NCI-H460 (cell line): ENCODE measurements at places on chromosomes 1 and 21. TPM values are rescaled to one million over a fixed set of nuclear protein-coding genes. Genes with fewer than 3 reads are reported as not detected.
A peak's percentile ranks its signal among the peaks of the same experiment; 100 is the strongest.

GRCh38 chr1:173474097-173474779 is 2.9 kb upstream of the PRDX6 start:
- no peak for DNase-seq

GRCh38 chr1:1013922-1014648 is 788 bp downstream of the ISG15 start:
- DNase-seq = no peak

GRCh38 chr21:46550116-46550941 is 54.6 kb downstream of the S100B start:
- DNase-seq = no peak

DNA sequence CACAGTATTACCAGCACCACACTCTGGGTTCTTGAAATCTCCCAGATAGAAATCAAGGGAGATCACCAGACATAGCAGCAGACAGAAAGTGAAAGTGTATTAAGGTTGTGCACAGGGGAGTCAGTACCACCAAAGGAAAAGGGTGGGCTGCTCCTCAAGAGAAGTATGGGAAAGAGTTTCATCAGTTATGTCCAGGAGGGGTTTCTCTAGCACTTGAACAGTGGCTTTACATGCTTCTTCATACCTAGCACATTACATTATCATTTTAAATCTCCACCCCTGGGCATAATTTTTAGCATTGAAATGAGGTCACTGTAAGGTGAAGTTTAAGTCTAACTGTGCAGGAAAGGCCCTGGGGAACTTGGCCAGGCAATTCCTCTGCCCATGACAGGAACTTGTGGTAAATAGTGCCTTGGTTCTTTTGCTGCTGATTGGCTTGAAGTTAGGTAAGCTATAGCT is 601.0 kb downstream of the NUF2 start:
- DNase-seq = no peak

Gene ADAMTSL4
- total RNA-seq = 5.7 and 5.8 TPM in 2 replicates

DNA sequence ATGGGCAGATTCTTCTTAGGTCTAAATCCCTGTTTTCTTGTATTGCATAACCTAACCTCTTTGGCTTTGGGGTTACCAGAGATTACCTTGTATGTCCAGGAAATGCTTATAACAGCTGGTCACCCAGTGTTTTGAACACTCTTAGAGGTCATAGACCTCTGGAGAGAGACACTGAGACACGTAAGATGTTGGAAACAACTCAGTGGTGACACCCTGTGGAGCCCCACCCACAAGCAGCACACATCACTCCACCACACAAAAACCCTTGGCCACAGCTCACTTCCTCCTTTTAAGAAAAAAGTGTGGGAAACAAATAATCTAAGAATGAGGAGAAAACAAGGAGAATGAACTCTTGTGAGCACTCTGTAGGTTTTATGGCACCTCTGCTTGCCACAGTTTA is 26.3 kb upstream of the CYP4B1 start:
- DNase-seq = no peak

GRCh38 chr1:201310986-201311355 is 27.7 kb downstream of the PKP1 start:
- DNase-seq = no peak

Gene DMBX1
- 0.09 TPM in 1 of 2 replicates, not detected in the other for total RNA-seq

Gene GBP6
- total RNA-seq = not detected in 2 replicates

DNA sequence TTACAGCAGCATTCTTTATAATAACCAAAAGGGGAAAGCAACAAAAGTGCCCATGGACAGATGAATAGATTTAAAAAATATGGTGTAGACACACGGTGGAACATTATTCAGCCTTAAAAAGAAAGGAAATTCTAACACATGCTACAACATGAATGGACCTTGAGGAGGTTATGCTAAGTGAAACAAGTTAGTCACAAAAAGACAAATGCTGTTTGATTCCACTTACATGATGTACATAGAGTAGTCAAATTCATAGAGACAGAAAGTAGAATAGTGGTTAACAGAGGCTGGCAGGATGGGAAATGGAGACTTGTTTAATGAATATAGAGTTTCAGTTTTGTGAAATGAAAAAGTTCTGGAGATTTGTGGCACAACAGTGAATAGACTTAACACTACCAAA is 151.4 kb downstream of the CYYR1 start:
- DNase-seq = no peak

- DNase-seq = no peak
Observed at GRCh38 chr1:245687152-245687635, 532.4 kb downstream of the KIF26B start.

DNA sequence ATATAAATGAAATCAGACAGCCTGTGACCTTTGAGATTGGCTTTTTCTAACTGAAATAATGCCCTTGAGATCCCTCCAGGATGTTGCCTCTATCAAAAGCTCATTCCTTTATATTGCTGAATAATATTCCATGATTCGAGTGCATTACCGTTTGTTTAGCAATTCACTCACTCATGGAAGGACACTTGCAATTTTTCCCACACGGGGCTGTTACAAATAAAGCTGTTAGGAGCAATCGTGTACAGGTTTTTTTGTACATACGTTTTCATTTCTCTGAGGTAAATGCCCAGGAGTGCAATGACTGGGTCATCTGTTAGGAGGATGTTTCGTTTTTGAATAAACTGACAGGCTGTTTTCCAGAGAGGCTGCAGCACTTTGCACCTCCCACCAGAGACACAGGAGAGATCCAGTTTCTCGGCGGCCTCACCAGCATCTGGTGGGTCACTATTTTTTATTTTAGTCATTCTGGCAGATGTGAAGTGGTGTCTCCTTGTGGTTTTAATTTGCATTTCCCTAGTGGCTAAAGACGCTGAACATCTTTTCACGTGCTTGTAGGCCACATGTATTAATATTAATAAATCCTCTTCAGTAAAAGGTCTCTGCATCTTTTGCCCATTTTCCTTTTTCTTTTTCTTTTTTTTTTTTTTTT is 11.0 kb downstream of the PRDM15 start:
- no peak for DNase-seq

DNA sequence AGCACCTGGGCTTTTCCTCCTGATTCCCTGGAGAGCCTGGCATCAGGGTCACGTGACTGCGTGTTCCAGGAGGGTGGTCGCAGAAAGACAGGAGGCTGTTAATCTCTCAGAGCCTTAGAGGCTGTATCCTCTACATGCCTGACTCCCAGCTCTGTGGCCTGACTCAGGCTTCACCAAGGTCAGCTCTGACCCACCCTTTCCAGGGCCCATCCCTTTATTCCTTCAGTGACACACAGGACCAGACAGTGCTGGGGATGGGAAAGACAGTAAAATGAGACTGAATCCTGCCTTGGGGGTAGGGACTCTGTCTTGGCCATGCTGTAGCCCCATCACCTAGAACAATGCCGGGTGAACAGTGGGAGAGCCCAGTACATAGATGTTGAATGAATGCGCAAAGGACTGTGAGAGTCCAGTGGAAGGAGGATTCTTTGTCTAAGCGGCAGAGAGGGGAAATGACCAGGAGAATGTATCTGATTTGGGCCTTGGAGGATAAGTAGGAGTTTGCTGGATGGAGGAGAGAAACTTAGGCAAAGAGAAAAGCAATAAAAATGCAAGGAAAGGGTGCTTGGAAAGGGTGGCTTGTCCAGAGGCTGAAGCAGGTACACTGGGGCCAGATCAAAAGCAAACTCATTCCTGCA is 33.0 kb downstream of the EPHX1 start:
- DNase-seq = no peak

- no peak for DNase-seq
Observed at GRCh38 chr1:182227864-182228547, 163.6 kb downstream of the GLUL start.

- peak; percentile 8 for DNase-seq
Observed at GRCh38 chr1:233368106-233368788, 40.7 kb downstream of the MAP3K21 start.

GRCh38 chr1:16724718-16725438 is 15.4 kb upstream of the RNU1-4 start:
- DNase-seq = no peak

DNA sequence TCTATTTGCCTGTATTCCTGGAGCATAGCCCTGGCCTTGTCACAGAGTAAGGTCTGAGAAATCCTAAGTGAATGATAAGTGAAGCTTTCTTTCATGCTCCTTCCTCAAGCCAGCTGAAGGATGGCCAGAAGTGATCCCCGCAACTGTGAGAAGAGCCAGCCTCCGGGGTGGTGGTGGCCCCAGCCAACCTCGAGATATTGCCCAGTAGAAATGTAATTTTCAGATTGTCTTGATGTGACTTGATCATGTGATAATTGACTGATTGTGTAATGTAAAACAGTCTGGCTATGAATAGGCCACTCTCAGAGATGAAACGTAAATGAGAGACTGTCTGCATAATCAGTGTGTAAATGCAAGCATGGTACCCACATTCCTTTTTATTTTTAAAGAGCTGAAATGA is 242.4 kb upstream of the CAMK1G start:
- no peak for DNase-seq

GRCh38 chr1:204758601-204759000 is 73.1 kb upstream of the LRRN2 start:
- no peak for DNase-seq

DNA sequence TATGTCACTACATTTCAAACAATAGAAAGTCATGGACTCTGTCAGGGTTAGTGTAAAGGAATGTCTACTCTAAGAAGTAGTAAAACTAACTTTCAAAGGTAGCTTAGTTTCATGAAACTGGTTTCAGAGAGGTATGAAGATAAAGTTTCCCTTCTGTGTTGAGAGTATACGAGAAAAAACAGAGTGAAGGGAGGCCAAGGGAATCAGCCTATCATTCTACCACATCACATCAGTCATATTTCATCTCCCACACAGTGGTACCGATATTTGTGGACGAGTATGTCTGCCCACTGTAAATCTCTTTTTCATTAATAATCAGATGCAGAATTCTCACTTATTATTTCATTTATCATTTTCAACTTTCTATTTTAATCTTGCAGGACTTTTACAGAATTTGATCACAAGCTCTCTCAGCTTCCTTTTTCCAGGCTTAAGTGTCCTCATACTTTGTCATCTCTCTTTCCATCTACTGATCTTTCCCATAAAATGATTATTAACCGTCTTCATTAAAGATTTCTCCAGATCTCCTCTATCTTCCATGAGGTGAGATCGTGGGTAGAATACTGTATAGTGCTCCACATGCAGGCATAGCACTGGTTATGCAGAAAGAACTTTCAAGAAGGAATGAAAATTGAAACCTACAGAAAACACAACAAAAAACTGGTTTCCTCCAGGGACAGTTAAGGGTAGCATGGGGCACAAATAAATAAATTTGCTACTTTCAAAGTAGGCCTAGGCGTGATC is 11.5 kb upstream of the IFI16 start:
- no peak for DNase-seq

Gene SYPL2
- total RNA-seq = 0.05 TPM in 1 of 2 replicates, not detected in the other

Gene ARHGAP30
- 0.45 TPM in 1 of 2 replicates, not detected in the other for total RNA-seq

GRCh38 chr1:11736746-11737639 is 1.1 kb downstream of the AGTRAP start:
- DNase-seq = no peak

Gene S1PR1
- total RNA-seq = not detected in 2 replicates

Gene ZMYND12
- 0.29 and 0.32 TPM in 2 replicates for total RNA-seq

DNA sequence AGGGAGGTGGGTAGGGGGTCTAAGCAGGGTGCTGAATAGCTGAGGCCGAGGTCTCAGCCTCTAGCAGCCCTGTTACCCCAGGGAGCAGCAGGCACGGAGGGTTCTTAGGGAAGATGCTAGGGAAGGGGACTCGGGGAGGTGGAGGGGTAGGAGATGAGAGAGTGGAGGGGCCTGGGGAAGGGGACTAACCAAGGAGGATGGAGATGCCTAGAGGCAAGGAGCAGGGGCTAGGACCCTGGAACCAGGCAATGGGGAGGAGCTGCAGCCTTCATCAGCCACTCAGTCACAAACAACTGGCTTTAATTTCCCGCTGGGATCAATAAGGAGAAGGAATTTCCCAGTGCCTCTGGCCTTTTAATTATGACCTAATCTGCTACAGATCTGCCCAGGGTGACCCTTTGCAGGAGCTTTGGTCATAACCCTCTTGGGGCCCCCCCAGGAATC is 2.9 kb upstream of the CRABP2 start:
- no peak for DNase-seq

DNA sequence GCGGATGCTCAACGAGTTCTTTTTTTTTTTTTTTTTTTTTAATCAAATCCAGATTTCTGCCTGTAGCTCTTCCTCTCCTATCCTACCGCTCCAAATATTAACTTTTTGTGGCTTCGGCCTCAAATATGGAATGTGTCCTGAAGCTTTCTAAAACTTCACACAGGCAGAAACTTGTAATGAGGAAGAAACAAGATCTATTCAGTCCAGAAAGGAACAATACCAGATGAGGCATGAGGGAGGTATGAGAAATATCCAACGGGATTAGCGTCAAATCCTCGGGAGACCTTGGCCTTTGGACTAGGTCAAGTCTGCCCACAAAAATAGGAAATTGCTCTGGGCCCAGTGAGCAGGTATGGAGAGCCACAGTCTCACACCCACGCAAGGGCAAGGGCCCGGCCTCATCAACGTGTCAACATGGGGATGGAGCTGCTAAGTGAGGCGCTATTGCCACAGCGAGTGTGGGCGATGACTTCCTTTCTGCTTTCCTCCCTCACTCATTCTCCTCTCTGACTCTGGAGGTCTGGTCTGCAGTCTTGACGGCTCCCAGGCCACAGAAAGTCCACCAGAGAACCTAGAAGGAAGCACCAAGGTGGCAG is 66.6 kb downstream of the BCAR3 start:
- DNase-seq = no peak

DNA sequence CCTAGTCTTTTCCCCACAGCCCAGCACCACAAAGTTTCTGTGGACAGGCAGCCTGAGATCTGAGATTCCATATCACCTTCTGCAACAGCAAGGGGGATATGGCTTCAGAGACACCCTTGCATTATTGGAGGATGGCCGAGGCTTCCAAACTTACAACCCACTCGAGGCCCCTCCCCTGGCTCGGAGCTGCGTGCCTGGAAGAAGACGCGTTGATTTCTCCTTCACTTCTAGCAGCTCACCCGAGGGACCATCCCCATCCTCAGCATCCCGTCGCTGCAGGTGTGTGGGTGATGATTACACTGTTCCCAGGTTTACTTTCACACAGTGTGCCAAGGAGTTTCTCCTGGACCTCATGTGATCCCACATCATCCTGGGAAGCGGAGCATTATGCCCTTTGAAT is 277.9 kb downstream of the MATN1 start:
- no peak for DNase-seq
